ENCODE measurements at places on chromosomes 7 and 10.

DNA sequence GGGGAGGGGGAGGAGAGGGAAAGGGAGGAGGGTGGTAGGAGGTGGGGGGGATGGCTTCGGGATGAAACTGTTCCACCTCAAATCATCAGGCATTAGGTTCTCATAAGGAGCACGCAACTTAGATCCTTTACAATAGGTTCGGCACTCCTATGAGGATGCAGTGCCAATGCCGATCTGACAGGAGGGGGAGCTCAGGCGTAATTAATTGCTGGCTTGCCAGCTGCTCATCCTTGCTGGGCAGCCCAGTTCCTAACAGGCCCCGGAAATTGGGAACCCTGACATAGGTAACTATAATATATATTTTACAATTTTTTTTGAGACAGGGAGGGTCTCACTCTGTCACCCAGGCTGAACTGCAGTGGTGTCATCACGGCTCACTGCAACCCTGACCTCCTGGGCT lies 118.8 kb upstream of the SFMBT2 start:
- no peak for DNase-seq

DNA sequence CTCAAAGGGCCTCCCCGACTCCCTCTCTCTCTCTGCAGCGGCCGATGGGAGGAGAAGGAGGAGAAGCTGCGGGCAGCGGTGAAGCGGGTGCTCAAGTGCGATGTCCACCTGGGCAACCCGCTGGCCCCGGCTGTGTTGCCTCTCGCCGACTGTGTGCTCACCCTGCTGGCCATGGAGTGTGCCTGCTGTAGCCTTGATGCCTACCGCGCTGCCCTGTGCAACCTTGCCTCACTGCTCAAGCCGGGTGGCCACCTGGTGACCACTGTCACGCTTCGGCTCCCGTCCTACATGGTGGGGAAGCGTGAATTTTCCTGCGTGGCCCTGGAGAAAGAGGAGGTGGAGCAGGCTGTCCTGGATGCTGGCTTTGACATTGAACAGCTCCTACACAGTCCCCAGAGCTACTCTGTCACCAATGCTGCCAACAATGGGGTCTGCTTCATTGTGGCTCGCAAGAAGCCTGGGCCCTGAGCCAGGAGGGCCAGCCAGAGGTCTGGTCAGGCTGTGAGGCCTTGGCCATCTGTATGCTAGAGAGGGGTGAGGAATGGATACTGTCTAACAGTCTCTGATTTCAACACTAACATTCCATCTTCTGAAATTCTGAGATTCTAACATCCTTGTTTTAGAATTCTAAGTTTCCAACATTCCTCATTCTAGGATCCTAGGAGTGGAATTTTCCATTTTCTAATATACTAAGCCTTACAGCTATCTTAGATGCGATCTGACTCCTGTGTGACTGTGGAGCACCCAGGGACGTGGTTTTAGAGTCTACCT lies 3.6 kb downstream of the INMT start:
- DNase-seq = no peak

GRCh38 chr10:110918643-110919348 lies at the start of gene BBIP1:
BBIP1 (minus strand) TSS chr10:110919180; CDS start chr10:110918157, 1,023 bp downstream.
- DNase-seq = peak; percentile 99

- no peak for DNase-seq
Measured at GRCh38 chr10:75740541-75740940, 309.1 kb downstream of the LRMDA start.

GRCh38 chr7:111089822-111090426 lies 1.0 kb upstream of the LRRN3 start:
- no peak for DNase-seq

GRCh38 chr10:12319076-12319475 lies 30.3 kb upstream of the CAMK1D start:
- DNase-seq = no peak

DNA sequence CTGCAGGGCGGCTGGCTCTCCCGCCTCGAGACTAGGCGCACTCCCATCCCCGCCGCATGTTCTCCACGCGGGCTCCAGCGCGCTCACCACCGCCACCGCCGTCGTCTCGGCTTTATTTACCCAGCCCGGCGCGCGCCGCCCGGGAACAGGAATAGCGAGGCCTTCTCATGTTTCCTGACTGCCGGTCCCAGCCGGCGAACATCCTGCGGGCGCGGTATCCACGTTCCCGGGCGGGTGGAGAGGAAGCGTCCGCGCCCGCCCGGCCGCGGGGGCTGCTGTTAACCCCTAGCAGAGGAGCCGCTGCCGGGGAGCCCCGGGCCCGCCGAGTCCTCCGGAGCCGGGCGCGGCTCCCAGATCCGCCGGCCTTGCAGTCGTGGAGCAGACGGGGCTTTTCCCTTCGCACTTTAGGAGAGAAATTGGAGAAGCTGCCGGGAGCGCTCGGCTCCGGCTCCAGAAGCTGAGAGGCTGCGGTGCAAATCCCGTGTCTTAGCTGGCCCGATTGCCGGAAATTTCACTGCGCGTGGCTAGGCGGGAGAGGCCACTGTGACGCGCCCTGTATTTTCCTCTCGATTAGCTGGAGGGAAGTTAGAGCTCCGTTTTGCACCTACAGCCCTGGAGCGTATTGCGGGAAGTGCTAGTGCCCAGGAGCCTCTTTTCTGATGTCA lies at the start of gene MKX:
TSS of gene MKX (minus strand) at position 88 of the 665 bp plus-strand sequence. CDS start 2,404 bp downstream, outside the sequence.
- no peak for DNase-seq

GRCh38 chr7:28607855-28608193 lies 195.5 kb downstream of the CREB5 start:
- no peak for DNase-seq

DNA sequence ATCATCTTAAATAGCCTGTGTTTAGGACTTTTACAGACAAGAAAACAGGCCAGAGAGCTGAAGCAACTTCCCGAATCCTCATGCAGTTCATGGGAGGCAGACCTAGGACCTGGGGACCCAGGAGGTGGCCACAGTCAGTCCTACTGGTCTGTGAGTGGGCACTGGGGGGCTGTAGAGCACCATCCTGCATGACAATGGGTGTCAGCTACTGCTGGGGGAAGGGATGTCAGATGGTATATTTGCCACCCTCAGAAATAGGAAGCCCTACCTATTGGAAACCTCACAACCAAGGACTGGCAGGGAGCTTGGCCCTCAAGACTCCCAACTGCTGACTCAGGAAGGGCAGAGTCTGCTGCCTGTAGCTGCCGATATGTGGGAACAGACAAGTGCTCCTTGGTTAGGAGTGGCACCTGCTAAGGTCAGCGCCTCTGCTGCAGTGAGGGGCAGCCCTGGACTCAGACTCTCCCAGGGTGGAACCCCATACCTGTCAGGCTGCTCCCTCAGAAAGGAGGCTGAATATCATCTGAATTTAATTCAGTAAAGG lies 29.7 kb downstream of the OGDH start:
- no peak for DNase-seq

DNA sequence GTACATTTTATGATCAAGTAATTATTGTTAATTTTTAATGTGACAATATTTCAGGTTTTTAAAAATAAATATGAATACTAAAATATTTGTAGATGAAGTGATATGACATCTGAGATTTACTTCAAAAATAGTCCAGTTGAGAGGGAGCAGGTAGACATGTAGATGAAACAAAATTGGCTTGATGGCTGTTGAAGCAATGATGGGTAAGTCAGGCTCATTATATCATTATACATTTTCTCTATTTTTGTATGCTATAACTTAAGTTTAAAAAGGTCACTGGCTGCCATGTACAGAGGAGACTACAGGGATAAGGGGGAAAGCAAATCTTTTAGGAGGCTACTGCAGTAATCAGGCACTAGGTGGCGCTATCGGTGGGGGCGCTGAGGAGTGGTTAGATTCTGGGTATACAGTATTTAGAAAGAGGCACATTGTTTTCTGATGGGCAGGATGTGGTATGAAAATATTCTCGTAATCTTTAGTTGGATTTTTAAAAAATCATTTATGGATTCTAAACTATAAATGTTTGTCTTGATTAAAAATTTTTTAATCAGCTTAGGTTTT lies 189.8 kb upstream of the IMMP2L start:
- no peak for DNase-seq

DNA sequence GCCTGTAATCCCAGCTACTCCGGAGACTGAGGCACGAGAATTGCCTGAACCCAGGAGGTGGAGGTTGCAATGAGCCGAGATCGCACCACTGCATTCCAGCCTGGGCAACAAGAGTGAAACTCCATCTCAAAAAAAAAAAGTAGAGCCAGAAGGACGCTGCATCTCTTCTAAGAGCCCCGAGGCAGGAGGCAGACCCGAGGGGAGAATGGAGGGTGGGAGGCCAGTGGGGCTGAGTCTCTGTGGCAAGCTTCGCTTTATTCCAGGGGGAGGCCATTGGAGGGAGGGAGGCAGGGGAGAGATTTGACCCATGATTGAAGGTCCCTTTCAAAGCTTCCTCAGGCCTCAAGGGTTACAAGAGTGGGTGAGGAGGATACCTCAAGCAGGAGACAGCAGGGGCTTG lies 18.7 kb downstream of the TTYH3 start:
- DNase-seq = no peak

DNA sequence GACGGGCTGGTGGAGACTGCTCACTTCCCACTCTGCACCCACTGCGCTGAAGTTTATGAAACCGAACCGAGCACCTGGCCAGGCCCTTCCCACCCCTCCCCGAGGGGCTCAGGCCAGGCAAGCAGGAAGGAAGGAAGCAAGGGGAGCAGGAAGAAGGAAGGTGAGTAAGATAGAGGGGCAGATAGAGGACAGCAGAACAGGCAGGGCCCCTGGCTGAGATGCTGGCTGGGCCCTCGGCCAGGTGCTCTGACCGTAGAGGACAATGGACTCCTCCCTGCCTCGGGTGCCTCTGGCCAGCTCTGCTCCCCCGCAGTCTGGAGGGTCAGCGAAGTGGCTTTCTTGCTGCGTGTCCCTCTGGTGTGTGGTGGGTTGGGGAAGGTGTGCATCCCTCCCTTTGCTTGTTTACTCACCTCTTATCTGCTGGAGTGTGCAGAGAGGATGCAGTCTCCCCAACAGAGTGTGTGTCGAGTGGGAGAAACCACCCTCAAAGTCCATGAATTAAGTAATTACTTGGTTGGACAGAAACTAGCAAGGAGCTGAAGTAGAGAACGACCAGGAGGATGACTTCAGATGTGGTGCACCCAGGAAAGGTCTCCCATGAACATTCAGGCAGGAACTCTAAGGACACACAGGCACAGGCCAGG lies 82.8 kb upstream of the PPP2R2D start:
- DNase-seq = no peak

Data from AG04450 (cell line).